ENCODE measurements at places on chromosomes 5 and 9. TPM values are rescaled to one million over a fixed set of nuclear protein-coding genes. Genes with fewer than 3 reads are reported as not detected.

The CER1 gene
- 0.05 TPM for total RNA-seq

The SOX30 gene
- 0.24 TPM for total RNA-seq

The CDX1 gene
- 0.85 TPM for total RNA-seq

The GM2A gene
- total RNA-seq: 36.6 TPM

The IL3 gene
- not detected for total RNA-seq

The ADAMTSL1 gene
- 2.3 TPM for total RNA-seq

The RNF44 gene
- total RNA-seq: 19.3 TPM

The CYLC2 gene
- total RNA-seq: not detected

DNA sequence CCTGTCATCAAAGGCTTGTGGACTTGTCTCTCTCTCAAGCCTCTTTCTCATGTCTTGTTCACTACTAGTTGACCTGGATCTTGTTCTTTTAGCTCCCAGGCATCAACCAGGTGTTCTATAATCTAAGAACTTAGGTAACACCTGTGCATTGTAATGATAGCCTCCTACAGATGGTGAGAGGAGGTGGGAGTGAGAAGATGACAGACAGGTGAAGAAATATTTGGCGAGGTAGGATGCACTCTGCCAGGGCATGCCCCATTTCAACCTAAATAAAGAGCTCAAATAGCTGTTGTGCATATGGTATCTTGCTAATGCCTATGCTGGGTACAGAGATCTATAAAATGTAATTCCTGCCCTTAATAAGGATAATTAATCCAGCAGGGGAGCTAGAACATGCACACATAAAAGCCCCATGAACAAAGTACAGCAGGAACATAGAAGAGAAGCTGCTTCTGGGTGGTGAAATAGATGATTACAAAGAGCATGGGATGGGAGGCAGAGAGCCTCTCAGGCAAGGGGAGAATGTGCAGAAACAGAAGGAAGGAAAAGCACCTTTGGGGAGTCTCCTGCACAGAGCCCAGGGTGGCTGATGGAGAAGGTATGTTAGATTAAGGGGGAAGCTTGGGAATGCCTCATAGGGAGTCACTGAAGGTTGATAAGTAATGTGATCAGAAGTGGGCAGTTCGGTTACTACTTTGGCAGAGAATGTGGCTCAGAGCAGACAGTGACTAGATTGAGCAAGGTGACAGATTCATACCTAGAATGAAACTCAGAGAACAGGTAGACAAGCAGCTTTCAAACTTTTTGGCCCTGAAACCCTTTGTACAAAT lies 28.0 kb upstream of the PLIN2 start:
- no peak for DNase-seq

DNA sequence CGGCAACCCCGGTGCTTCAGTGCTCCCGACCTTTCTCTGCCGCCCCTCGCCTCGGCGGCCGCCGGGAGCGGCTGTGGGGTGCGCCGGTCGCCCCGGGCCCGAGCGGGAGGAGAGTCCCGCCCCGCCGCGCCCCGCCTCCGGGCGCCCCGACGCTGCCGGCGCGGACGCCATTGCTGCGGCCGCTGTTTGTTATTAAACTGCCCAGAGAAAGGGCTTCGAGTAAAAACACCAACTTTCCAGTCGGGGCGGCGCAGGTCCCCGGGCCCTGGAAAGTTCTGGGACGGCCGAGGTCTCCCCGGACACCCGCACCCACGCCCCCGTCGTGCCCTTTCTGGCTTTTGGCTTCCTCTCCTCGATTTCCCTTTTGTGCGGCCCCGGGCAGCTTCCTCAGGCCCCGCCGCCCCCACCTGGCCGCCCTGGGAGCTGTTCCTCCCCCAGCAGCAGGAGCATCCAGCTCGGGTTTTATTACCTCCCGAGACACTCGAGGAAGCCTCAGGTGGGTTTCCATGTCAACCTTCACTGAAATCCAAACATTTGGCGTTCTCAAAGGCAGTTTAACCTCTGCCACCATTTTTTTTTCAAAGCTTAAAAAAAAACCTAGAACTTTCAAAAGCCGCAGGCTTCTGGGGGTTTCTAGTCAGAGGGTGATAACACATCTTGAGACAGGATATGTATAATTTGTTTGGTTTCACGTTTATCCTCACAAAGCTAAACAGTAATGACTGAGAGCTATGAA lies 334.4 kb downstream of the CWC27 start:
- DNase-seq: peak; percentile 37

DNA sequence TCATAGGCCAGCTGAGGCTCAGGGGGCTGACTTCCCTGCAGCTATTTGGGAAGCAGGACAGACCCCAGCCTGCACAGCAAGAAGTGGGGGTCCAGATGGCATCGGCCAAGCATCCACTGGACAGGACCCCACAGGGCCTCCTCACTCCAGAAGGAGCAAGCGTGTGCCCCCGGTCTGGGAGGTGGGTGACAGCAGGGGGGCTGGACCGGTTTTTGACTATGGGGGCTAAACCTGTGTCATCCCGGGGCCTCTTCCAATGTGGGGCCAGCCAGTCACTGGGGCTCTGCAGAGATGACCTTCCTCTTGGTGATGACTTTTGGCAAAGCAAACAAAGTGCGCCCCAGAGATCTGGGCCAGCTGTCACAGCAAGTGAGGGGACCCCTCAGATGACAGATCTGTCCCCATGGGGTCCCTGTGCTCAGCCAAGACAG lies 163.9 kb downstream of the OLFM1 start:
- DNase-seq: no peak

DNA sequence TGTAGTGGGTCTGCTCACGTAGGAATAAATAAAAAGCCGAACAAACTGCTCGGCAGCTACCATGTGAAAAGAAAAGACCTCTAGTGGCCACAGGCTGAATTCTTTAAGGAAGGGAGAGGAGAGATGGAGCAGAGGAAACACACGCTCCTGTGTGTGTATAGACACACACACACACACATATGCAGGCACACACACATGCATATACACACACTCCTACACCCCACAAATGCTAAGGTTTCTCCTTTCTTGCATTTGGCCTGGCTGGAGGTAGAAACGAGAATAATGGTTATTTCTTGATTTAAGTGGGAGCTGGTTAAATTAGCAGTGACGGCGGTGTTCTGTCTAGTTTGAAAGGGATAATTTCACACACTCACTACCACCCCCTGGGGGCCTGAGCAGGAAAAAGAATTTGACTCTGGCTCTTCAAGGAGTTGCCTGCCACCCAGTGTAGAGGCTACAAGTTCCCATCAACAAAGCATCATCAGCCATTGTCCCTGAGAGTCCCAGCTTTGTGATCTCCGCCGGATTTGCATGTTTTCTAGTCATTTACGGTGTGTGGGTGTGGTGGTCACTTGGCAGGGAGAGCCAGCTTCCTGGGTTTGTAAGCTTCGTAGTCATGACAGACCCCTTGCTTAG lies at the start of gene INSYN2B:
INSYN2B (minus strand) TSS at position 78 of the 636 bp plus-strand sequence. CDS start 96,597 bp downstream, outside the sequence.
- DNase-seq: no peak

- DNase-seq: no peak
Measured at GRCh38 chr5:100423330-100423729, 111.8 kb upstream of the FAM174A start.

DNA sequence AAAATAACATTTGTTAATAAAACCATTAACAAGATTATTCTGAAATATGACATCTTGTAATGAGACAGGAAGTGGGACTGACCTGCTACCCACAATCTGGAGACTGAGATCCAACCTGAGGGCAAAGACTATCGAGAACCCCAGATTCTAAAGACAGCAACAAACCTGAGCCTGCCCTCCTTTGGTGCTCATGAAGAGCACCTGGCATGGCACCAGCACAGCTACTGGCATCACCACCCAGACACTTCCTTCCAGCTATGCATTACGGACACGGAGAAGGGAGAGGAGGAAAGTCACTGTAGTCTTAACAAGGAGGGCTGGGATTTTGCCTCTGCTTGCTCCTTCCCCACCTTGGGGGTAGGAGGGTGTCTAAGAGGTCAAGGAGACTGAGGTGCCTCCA lies 105.5 kb downstream of the AUH start:
- DNase-seq: no peak

DNA sequence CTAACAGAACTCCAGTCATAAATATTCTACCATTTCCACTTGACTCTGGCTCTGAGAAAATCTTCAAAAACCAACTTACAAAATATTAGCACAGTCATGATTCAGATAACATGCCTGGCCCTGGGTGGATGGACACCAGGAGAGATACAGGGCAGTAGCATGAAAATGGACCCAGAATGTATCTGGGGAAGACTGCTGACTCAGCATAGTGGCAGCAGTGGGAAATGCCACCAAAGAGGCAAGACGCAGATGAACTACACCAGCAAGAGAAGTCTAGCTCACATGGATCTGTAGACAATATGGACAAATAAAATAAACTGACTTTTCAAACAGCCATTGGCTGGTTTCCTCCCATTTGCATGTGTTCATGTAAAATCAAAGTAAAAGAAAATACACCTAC lies 359.8 kb downstream of the SEMA5A start:
- no peak for DNase-seq

DNA sequence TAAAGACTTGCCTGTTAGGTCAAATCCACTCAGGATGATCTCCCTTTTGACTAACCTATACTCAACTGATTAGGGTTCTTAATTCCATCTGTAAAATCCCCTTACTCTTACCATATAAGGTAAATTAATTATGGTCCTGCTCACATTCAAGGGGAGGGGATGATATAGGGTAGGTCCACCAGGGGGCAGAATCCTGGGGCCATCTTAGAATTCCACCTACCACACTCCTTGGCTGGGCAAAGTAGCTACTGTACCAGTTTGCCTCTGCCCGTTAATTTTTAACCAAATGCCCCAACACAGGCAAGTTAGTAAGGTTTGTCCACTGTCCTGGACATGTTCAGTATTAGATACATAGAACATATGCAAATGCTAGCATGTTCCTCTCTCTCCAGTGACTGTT lies 262.4 kb downstream of the SEMA5A start:
- no peak for DNase-seq

DNA sequence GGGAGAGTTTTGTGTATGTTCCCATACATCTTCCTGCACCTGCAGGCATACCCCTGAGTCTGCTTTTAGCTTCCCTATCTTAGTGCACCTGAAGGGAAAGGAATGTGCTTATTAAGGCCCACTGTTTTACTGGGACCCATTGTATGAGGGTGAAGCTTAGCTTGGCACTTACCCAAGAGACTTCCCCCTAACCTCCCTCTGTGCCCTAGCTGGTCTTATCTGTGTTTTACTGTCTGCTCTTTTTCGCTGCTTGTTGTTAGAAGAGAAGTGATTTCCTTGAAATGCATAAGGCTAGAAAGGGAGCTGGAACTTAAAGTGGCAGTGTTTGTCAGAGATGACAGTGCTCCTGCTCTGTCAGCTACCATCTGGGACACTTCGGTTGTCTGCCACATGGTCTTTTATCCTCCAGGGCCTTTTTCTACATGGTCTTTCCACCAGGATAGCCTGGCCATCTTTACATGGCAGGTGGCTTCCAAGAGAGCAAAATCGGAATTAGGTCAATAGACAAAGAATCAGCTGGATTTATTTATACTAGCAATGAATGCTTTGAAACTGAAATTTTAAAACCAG lies 122.5 kb upstream of the SLC44A1 start:
- DNase-seq: no peak

GRCh38 chr5:112551419-112552032 lies 132.4 kb upstream of the EPB41L4A start:
- peak; percentile 39 for DNase-seq

DNA sequence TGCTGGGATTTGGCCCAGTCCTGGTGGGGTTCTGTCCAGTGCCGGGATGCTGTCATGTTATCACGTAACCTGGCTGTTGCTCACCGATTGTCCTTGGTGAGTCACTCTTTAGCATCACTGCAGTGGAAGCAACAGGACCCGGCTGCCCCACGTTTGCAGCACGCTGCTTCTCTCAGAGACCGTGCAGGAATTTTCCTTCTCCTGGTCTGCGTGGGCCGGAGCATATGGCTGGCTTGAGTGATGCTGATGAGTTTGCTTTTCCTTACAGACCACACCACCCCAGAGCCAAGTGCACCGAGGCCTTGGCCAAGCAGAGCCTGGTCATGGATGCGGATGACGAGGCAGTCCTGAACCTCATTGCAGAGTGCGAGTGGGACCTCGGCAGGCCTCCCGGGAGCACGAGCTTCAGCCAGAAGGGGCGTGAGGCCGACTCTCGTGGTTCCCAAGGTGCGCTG lies 21.4 kb downstream of the CEP72 start:
- no peak for DNase-seq

- DNase-seq: no peak
Measured at GRCh38 chr5:54098267-54098666, 212.1 kb downstream of the ARL15 start.

DNA sequence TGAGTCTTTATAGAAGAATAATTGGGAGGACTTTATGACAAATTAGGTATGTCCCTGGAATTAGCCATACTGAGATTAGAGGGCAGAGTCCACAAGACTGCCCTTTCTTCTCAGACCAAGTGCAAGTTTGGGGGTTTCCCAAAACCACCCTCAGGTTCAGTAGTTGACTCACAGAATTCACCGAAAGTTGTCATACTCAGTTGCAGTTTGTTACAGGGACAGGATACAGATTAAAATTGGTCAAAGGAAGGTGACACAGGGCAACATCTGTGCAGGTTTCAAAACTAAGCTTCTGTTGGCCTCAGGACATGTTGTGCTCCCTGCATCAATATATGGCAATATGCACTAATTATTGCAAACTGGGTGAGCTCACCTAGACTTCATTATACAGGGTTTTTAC lies 3.8 kb downstream of the RANBP17 start:
- DNase-seq: no peak

DNA sequence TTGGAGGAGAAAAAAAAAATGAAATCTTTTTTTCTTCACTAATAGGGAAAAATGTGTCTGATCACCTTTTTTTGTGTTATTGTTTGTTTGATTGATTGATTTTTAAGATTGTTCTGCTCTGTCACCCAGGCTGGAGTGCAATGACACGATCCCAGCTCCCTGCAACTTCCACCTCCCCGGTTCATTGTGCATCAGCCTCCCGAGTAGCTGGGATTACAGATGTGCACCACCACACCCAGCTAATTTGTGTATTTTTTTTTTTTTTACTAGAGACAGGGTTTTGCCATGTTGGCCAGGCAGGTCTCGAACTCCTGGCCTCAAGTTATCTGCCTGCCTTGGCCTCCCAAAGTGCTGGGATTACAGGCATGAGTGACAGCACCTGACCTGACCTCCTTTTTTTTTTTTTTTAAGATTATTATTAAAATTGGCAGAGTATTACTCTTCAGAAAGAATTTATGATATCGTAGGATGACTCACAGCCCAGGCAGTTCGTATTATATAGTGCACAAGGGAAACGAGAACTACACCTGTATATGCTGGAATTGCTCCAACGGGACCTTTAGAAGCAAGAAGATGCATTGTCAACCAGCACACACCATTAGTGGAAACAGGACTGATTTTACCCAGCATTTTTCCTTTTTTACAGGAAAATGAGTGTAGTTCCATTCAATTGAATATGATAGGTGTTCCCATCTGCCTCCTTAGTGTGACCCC lies 27.7 kb downstream of the FUBP3 start:
- no peak for DNase-seq

- peak; percentile 61 for DNase-seq
Measured at GRCh38 chr5:82641331-82642003, 363.3 kb upstream of the RPS23 start.
